ENCODE measurements at places on chromosomes 3 and 15.
A peak's percentile ranks its signal among the peaks of the same experiment; 100 is the strongest.

DNA sequence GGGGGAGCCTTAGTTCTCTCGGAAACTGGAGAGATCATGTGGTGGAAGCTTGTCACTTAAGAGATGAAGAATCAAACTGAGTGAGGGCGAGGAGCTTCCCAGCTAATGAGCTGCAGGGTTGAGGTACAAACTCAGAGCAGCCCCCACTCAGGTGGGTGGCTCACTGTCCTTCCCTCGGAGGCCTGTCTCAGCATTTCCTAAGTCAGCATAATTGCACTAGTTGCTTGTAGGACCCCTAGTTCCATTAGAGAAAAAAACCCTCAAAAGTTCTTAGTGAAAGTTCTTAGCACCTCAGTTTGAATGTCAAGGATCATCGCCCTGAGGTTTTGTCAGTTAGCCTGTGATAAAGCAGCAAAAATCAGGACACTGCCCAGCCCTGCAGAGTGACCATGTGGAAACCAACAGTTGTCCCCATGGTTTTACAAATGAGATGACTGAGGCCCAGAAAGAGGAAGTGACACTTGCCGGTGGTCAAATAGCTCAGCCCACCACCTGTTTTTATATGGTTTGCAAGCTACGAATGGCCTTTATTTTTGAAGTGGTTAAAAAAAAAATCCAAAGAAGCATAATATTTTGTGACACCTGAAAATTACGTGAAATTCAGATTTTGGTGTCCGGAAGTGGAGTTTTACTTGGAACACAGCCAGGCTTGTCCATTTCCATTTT is 11.9 kb downstream of the SMAD6 start:
- DNase-seq, result no peak

GRCh38 chr3:37526511-37526910 is 335.2 kb upstream of the CTDSPL start:
- no peak for DNase-seq

GRCh38 chr3:147358144-147358992 is 48.0 kb downstream of the ZIC4 start:
- no peak for DNase-seq

GRCh38 chr3:112967425-112967824 is 7.5 kb downstream of the CD200R1 start:
- no peak for DNase-seq

- DNase-seq, result no peak
Observed at GRCh38 chr15:27062951-27063350, 92.0 kb downstream of the GABRG3 start.

- peak; percentile 29 for DNase-seq
Observed at GRCh38 chr3:70531063-70531657, 218.7 kb upstream of the MDFIC2 start.

DNA sequence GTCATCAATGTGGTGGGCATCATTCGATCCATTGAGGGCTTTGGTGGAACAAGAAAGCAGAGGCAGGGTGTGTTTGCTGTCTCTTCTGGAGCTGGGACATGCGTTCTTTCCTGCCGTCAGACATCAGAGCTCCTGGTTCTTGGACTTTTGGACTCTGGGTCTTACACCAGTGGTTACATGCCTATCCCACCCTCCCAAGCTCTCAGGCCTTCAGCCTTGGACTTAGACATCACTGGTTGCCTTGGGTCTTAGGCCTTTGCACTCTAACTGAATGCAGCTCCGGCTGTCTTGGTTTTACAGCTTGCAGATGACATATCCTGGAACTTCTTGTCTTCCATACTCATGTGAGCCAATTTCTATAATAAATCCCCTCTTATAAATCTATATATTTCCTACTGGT is 8.1 kb upstream of the MASP1 start:
- no peak for DNase-seq

- no peak for DNase-seq
Observed at GRCh38 chr3:63798949-63799348, 20.1 kb upstream of the C3orf49 start.

- DNase-seq, result no peak
Observed at GRCh38 chr15:79918278-79918677, 21.5 kb upstream of the MTHFS start.

DNA sequence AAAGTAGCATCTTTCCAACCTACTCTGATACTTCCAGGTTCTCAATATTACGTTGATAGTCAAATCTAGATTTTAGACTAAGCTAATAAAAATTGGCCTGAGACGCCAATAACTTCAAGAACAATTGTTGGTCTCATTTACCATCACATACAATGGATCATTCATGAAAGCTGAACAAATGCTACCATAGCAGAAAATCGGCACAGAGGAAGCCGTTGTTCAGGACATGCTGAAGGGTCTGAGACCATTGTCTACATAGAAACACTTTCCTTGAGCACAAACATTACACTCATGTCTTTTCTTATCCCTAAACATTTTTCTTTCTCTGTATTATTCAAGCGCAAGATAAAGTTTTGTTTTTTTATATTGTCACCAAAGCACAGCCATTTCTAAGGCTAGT is 37.2 kb upstream of the FHIT start:
- DNase-seq, result no peak

DNA sequence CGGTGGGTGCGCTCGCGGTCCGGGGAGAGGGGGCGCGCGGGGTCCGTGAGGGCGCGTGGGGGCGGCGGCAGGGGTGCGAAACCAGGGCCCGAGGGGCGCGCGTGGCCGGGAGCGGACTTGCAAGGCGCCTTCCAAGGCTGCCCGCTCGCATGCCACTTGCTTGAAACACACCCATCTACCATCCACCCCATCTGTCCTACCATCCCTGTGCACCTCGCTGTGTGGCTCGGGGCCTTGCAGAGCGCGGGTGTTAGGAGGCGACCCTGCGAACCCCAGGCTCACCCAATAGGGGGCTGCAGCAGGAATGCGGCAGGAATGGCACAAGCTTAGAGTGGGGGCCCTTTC is 240 bp downstream of the CFAP100 start:
- no peak for DNase-seq
